HFFc6 (cell line): ENCODE measurements at places on chromosomes 12 and 14.

GRCh38 chr12:80700327-80700726, 7.1 kb upstream of the MYF6 start:
- DNase-seq = no peak

DNA sequence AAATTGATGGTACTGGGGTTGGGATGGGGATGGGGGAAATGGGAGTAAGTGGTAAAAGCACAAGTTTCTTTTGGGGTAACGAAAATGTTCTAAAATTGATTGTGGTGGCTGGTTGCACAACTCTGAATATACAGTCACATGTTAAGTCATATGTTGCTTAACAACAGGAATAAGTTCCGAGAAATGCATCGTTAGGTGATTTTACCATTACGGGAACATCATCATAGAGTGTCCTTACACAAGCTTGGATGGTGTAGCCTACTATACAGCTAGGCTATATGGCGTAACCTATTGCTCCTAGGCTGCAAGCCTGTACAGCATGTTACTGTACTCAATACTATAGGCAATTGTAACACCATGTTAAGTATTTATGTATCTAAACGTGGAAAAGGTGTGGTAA, 31.0 kb downstream of the ITGA7 start:
- DNase-seq = no peak

DNA sequence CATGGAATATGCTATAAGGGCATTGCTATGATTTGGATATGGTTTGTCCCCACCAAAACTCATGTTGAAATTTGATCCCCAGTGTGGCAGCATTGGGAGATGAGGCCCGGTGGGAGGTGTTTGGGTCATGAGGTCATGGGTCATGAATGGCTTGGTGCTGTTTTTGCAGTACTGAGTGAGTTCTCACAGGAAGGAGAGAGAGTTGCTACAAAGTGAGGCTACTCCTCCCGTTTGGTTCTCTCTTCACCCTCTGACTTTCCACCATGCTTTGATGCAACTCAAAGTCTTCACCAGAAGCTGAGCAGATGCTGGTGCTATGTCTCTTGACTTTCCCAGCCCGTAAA, 388.1 kb upstream of the TMPO start:
- DNase-seq = no peak

DNA sequence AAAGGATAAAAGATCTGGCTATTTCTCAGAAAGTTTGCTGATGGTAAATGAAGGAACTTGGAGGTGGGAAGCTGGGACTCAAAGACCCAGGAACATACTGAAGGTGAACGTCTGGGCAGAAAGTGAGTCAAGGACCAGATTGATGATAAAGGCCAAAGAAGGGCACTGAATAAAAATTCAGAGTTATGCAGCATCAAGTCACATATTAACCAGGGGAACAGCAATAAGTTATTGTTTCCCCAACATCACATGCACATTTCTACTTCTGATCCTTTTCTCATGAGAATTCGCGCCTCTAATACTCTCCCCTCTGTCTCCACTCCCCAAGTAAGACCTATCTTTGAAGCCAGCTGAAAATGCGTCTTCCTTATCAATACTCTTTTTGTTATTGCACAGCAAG, 71.8 kb upstream of the SLC35F4 start:
- no peak for DNase-seq

DNA sequence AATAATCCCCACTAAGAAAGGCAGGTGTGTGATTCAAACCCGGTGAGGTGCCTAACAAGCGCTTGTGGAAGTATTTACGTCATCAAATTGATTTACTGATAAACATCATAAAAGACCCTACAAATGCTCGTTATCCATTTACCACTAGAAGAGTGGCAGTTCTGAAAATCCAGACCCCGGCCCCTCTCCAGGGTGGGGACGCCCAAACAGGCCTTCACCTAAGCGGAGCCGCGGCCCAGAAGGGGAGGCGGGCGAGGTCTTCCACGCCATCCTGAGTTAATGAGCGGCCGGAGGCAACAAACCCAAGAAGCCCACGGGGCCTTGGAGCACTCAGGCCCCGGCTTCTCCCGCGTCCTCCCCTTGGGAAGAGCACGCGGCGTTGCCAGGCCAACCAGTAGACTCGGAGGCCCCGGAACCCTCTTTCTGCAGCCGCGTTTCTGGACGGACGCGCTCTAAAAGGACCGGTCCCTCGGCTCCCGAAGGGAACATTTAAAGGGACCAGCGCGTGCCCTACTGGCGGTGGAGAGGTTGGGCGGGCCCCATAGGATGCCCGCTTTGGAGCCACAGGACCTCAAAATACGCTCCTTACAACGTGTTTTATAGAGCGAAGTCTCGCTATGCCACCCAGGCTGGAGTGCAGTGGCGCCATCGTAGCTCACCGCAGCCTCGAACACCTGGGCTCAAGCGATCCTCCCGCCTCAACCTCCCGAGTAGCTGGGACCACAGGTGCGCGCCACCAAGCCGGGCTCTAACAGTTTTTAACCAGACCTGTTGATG, 3.5 kb downstream of the PTPN21 start:
- peak; percentile 85 for DNase-seq

DNA sequence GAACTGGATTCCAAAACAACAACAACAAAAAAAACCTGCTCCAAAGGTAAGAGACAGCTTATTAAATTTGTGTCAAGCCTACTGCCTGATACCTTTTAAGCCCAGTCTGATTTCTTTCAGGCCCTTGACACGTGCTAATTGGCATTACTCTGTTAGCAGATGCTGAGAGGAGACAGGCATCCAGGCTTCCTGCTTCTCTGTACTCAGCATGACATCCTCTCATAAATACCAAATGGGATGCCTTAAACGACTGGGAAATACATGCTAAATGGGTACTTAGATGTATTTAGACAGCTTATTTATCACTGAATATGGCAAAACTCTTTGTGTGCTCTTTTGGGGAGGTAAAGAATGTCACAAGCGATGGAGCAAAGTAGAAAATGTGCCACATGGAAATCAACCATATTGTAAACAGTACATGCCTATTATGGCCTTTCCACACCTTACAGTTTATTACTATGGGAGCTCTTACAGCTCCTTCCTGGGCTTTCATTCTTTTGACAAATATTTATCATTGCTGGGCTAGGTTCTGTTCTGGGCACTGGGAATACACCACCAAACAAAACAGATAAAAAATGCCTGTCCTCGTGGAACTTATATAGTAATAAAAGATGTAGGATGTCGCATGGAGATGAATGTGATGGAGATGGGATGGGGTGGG, 11.5 kb upstream of the PCED1B start:
- no peak for DNase-seq

DNA sequence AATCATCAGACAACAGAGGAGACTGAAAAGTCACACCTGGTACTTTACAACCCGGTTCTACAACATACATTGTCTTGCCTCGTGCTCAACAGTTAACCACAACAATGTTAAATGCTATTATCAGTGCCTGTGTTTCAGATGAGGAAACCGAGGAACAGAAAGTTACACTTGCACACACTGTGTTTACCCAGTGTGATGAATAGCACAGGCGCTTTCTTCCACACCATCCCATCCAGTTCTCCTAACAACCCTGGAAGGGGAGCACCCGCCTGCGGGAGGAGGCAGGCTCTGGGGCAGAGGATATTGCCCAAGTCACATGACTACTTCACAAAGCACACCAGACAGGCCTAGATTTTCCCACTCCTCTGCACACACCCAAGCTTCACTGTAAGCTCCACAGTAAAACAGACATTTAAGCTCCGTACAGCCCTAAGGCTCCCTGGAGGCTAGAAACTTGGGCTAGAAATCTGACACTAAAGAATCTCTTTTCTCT, 21.8 kb downstream of the NCKAP5L start:
- no peak for DNase-seq

DNA sequence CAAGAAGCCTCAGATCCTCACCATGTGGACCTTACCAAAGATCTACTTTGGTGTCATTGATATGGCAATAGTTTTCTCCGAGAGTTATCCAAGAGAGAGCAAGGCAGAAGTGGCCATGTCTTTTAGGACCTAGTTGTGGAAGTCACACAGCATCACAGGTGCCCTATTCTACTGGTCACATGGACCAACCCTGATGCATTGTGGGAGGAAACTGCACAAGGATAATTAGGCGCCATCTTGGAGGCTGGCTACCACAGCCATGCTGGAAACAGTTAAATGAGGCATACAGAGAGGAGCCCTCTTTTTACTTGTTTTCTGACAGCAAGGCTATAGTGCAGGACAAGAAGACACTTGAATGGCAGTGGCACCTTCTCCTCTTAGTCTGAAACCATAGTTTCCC, 49.8 kb downstream of the GNS start:
- no peak for DNase-seq

DNA sequence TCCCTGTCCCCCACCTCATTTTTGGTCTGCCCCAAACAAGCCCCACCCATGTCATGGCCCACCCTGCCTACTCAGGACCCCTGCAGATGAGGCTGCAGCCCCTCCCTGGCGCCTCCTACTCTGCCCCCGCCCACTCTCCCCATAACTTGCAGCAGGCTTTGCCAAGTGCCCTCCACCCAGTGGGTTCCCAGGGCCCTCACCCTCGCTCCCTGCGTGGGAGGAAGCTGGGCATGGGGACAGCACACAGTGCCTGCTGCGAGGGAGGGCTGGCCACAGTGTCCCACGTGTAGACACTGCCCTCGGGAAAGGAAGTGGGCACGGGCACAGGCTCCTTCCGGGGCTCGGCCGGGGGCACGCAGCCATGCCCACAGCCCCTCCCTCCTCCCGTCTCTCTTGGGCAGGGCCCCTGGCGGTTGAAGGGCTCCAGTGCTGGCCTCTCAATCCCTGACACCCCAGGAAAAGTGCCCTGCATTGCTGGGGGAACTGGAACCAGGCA, 9.4 kb downstream of the AKT1 start:
- DNase-seq = no peak

- no peak for DNase-seq
These were observed 2.4 kb downstream of the NR4A1 start for GRCh38 chr12:52053536-52054209.

DNA sequence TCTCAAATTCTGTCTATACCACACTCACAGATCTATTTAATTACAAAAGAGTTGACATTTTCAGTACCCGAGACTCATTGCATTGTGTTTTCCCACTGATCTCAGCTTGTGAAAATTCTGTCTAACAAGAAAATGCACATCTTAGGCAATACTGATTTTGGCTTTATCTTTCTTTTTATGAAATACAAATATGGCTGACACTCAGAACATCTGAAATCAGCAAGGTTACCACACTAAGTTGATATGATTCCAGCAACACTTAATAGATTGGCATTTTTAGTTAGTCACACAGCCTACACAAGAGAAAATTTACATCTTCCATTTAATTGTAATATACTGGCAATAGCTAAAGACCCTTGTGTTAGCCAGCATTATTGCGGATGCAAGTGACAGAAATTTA, 40.3 kb downstream of the PEX5 start:
- DNase-seq = no peak

- DNase-seq = no peak
These were observed 87.2 kb downstream of the DDX51 start for GRCh38 chr12:132056951-132057350.

- no peak for DNase-seq
These were observed 425.8 kb upstream of the FOXG1 start for GRCh38 chr14:28340816-28341215.

- no peak for DNase-seq
These were observed 3.4 kb upstream of the KRT80 start for GRCh38 chr12:52195065-52195730.

GRCh38 chr12:31033681-31034080, 40.0 kb upstream of the DDX11 start:
- no peak for DNase-seq

GRCh38 chr12:16329594-16329993, 17.9 kb upstream of the MGST1 start:
- no peak for DNase-seq

DNA sequence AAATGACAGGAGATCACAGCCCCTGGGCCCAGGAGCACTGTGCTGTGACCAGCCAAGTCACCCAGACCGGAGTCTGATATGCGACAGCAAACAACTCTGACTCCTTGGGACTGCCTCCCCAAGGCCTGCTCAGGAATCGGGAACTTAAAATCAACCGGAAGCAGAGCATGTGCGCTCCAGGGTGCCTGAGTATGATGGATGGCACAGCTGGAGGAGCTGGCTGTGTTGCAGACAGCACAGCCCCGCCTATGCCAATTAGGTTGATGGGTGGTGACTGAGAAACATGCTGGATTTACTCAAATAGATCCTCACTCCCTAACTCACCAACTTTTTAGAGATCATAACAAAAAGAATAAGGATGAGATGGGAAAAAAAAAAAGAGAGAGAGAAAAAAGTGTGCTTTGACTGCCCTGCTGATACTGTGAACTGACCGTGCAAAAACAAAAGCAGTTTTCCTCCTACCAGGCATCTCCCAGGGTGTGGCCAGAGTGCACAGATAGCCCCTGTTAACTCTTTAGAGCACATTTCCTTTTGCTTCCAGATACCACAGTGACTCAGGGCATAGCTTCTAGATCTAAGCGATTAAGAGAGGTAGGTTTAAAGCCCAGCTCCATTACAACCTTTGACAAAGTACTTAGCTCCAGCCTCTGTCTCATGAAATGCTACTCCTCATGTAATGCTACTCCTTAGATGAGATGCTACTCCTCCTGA, 27.4 kb upstream of the STON2 start:
- no peak for DNase-seq

- DNase-seq = peak; percentile 2
These were observed 379.8 kb downstream of the MED13L start for GRCh38 chr12:115897729-115898128.

DNA sequence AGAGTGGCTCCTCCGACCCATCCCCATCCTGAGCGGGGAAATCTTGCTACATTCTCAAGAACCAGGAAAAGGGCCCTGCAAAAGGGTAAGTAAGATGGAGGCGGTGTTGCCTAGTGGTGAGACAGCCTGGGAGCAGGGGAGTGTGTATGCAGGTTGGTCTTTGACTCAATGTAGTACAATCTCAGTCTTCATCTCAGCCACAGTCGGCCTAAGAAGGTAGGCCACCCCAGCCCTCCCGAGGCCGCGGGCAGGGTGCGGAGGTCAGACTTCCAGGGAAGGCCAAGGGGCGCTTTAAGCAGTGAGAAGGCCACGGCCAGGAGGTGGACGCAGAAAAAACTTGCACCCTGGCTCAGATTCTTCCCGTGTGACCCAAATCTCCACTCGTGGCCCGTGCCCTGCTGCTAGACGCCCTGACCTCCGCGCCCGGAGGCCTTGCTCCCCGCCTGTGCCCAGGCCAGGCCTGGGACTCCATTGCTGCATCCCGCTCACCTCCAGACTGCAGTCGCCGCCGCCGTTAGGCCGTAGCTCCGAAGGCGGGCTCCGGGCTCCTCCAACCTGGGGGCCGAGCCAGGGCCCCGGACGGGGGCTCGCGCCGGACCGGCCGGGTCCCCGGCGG, 435 bp downstream of the FOXM1 start:
- peak; percentile 13 for DNase-seq

DNA sequence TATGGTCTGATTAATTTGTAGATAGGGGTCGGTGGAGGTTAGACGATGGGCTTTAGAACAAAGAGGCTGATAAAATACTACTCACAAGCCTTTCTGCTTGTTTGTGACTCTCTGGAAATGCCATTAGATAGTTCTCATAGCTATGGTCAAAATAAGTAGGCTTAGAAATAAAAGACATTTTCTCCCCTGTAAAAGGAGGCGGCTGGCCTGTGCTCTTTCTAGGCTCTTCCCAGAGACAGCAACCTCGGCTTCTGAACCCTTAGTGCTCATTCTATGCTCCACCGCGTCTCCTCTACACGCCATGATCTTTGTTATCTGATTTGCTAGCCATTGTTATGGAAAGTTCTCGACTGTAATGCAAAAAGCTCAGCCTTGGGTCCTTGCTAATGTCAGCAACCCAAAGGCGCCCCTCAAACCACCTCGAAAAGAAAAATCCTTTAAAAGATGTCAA, 64.5 kb downstream of the CRADD start:
- DNase-seq = no peak

GRCh38 chr12:106682594-106683234, 91.8 kb upstream of the RIC8B start:
- peak; percentile 32 for DNase-seq
